ENCODE measurements at places on chromosomes 5 and 9.

GRCh38 chr9:90956026-90956810 is 154.6 kb downstream of the SYK start:
- no peak for DNase-seq

- DNase-seq, result no peak
Measured at GRCh38 chr9:97559111-97559514, 57.6 kb downstream of the TMOD1 start.

DNA sequence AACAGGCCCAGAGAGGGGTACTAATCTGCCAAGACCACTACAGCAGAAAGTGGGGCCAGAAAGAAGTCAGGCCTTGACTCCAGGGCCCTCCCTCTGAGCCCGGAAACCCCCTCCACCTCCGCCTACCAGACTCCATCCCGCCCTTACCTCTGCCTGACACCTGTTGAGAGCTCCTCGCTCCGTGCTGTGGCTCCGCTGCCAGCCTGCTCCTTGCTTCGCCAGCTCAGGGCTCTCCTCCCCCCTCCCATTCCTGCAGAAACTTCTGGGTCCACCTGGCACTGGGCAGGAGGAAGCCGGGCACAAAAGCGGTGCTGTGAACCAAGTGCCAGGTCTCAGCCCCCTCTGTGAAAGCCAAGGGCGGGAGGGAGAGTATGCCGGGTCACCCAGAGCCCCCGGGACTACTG is 6.4 kb upstream of the ST6GALNAC6 start:
- no peak for DNase-seq

- DNase-seq, result peak; percentile 27
Measured at GRCh38 chr9:36470643-36471290, 70.7 kb upstream of the RNF38 start.

DNA sequence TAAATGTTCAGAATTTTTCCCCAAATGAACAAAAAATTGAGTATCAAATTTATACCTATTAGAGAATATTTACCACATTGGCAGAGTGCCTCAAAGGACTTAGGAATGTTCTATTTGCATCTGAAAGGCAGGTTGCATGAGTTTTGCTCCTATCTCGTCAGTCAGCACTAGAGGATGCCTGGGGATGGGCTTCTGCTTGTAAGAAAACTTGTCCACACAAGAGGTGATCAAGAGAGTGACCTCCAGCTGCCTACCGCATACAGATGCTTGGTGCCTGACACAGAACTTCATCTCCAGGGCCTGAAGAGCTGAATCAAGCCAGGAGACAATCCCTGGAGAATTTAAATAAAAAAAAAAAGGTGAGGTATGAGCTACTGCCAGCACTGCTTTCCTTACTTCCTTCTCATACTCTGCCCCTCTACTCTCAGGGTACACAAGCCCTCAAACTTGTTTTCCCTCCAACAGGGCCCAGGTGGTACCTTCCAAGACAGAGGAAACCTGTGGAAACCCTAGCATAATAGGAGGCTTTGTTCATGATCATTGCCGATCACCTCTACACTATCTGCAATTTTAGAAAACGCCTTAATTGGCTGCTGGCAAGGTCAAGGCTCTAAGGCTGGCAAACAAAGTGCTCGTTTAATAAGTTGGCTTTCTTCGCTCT is 166.6 kb downstream of the ELAVL2 start:
- no peak for DNase-seq

DNA sequence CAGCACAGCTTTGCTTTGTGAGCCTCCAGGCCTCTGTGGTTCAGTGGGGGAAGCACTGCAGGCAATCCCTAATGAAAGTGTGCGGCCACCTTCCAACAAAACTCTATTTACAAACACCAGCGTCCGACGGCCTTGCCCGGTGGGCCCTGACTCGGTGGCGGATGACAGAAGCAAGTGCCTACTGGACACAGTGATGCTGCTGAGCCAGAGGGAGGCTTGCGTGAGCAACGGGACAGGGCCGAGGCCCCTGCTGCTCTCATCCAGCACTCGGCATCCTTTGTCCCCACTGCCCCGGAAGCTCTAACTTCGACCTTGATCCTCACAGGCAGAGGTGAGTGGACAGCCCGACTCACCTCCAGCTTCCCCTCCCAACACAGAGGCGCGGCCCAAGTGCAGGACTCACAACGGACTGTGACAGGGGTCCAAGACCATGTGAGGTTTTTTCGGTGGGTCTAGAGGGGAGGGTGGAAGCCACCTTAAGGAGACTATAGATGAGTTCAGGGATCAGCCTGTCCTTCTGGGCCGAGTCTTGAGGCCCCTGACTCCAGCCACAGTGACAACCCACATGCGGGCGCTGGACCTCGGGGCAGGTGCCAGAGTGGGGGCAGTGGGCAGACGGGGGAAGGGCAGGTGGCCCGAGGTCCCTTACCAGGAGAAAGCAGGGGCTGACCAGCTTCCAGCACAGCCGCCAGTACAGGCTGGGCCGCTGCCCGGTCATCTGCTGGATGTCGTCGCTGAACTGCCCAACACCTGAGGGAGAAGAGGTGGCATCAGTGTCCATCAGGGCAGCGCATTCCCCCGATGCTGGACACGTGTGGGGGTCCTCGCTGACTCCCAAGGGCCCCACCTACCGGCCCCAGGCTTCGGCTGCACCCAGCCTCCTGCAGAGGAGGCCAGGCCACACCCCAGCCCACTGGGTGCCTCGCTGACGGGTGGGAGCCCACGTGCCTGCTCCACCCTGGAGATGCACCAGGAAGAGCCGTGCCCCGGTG is 39.4 kb downstream of the SLC6A3 start:
- DNase-seq, result no peak

GRCh38 chr9:128190516-128191405 is 611 bp downstream of the CIZ1 start:
- no peak for DNase-seq

DNA sequence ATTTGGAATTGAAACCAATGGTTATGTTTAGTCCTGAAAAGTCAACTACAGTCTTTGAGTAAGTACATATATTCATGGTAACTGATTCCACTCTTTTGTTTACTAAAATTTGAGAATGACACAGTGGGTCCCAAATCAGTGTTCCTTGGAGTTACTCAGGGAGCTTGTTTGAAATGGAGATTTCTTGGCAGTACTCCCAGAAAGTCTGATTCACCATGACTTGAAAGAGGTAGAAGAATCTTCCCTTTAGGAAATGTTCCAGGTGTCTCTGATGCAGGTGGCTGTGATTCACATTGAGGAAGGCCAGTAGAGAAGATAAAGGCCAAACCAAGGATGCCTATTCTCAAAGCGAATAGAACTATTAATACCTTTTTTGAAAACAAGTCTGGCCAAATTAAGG is 1078.3 kb downstream of the CDH12 start:
- no peak for DNase-seq

DNA sequence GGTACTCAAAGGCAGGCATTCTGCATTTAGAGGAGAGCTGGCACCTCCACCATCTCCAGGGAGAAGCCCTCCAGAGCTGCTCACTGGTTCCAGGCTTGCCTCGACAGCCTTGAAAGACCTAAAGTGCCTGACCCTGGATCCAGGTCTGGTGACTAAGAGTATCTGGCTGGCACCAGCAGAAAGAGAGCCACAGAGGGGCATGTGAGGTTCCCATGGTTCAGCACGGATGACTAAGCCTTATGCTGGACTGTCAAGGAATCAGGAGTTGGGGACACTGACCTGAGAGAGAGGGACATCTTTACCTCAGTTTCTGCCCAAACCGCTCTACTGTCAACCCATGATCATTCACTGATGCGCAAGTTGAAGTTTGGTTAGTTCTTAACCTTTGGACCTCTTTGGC is 3.0 kb downstream of the ACTL7A start:
- DNase-seq, result no peak

DNA sequence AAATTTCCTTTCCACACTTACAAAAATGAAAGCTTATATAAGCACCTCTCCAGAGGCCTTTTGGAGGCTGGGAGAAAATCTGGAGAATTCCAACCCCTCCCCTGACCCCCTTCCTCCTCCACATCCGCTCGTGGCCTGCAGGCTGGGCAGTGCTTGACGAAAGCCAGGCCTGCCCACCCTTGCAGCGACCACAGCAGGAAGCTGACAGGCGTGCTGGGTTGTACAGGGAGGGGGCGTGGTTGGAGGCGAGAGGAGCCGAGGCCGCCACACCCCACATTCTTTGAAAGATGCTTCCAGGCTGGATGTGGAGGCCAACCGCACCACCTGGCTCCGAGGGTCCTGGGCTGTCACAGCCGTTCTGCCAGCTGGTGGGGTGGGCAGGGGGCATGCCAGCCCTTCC is 47.8 kb upstream of the IER5L start:
- DNase-seq, result no peak

DNA sequence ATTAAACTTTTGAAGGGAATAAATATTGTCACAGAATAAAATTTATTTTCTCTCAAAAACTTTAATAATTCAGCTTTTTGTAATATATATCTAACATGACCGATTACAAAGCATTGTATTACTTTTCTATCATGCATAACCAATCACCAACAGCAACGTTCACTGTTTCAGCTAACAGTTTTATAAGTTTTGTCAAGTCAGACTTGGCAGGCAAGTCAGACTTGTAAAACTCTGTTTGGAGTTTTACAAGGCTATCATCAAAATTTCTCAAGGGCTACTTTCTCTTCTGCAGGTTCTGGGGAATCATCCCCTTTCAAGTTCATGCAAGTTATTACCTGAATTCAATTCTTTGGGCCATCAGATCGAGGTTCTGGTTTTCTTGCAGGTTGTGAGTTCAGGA is 347.2 kb downstream of the CTNND2 start:
- DNase-seq, result no peak

- DNase-seq, result no peak
Measured at GRCh38 chr9:18442629-18443491, 31.1 kb upstream of the ADAMTSL1 start.

DNA sequence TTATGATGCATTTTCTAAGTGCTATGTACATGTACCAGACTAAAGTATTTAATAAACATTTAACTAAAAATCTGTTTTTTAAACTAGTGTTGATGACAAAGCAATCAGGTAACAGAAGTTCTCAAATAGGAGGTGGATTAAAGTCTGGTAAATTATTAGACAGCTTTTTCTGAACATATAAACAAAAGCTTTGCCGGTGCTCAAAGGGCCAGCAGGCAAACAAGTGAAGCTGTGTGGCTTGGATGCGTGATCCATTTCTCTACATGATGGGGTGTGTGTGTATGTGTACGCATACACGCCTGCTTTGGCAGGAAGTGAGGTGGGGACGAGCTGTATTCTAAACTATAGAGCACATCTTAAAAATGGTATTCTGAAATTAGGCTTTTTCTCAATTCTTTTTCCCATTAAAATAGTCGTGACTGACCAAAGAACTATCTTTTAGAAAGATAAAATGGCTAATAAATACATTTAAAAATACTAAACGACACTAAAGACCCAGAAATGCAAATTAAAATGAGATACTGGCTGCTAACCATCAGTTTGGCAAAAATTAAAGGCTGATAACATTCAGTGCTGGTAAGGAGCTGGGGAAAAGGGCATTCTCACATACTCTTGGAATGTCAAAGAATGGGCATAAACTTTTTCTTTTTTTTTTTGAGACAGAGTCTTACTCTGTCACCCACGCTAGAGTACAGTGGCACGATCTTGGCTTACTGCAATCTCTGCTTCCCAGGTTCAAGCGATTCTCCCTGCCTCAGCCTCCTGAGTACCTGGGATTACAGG is 174.0 kb downstream of the MAPKAP1 start:
- DNase-seq, result no peak

- no peak for DNase-seq
Measured at GRCh38 chr5:80916676-80917075, 43.5 kb upstream of the RASGRF2 start.

DNA sequence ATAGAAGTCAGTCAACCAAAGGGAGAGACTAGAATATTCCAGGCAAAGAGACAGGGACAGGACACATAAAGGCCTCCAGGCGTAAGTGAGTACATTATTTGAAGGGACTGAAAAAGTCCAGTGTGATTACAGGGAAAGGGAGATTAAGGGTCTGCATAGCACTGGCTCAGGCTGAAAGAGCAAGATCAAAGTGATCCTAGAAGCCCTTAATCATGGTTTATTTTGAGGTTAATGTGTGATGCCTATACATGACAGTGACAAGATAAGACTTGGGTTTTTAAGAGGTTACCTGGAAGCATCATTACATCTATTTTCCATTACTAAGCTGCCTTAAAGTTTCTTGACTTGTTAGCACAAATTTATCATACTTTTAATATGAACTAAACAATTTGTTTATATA is 25.8 kb downstream of the LMBRD2 start:
- DNase-seq, result no peak

GRCh38 chr9:99466781-99467180 is 244.7 kb downstream of the SEC61B start:
- DNase-seq, result no peak

DNA sequence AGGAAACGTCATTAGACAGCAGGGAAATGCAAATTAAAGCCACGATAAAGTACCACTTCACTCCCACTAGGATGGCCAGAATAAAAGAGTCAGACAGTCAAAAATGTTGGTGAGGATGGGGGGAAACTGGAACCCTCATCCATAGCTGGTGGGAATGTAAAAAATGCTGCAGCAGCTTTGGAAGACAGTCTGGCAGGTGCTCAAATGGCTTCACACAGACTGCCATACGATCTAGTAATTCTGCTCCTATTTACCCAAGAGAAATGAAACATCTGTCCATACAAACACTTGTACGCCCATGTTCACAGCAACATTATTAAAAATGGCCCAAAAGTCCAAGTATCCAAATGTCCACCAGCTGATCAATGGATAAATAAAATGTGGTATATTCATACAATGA is 158.9 kb upstream of the PHYKPL start:
- no peak for DNase-seq

- no peak for DNase-seq
Measured at GRCh38 chr5:127429928-127430327, 87.5 kb upstream of the PRRC1 start.

GRCh38 chr9:26324786-26325443 is 567.7 kb downstream of the CAAP1 start:
- no peak for DNase-seq

- peak; percentile 6 for DNase-seq
Measured at GRCh38 chr9:129176701-129177442, 1.2 kb downstream of the IER5L start.

DNA sequence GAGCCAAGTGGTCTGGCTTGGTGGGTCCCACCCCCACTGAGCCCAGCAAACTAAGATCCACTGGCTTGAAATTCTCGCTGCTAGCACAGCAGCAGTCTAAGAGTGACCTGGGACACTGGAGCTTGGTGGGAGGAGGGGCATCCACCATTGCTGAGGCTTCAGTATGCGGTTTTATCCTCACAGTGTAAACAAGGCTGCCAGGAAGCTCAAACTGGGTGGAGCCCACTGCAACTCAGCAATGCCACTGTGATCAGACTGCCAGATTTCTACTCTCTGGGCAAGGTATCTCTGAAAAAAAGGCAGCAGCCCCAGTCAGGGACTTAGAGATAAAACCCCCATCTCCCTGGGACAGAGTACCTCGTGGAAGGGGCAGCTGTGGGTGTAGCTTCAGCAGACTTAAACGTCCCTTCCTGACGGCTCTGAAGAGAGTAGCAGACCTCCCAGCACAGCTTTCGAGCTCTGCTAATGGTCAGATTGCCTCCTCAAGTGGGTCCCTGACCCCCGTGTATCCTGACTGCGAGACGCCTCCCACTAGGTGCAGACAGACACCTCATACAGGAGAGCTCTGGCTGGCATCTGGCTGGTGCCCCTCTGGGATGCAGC is 18.2 kb upstream of the STK32A start:
- DNase-seq, result no peak

GRCh38 chr9:4839470-4839912 is 46.7 kb downstream of the RCL1 start:
- no peak for DNase-seq

All from stimulated activated CD8-positive, alpha-beta memory T cell treated with anti-CD3 and anti-CD28 coated beads, Interleukin-15, amount 100 ng/mL, for 4 hours (primary cell).